ENCODE measurements at places on chromosomes 1 and 21. TPM values are rescaled to one million over a fixed set of nuclear protein-coding genes. Genes with fewer than 3 reads are reported as not detected.

- DNase-seq: no peak
Measured at GRCh38 chr1:43648876-43649477, 972 bp upstream of the KDM4A start.

DNA sequence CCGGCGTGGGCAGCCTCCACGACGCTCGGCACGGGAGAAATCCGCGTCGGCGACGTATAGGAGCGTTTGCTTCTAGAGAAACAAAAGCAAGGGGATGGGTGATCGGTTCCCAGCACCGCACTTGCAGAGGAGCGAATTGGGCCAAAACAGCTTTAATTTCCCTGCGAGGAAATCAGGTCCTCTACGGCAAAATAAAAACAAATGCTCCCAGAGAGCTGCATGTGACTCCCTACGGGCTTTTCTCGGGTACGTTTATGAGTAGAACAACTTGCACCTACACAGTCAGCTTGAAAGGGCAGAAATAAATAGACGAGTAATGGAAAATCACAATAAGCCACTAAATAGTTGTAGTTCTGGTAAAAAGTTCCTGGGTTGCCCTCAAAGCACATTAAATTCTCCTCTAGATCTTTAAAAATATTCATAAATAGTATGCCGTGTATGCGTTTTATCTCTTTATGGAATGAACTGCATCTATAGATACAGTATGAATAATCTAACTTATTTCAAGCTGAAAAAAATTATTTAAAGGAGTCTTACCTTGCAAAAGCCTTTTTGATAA, 1.2 kb downstream of the NHLH2 start:
- no peak for DNase-seq

GRCh38 chr21:45935628-45936027, 45.9 kb upstream of the COL6A1 start:
- DNase-seq: no peak

The RGS4 gene
- polyA plus RNA-seq: 13.6 TPM

GRCh38 chr21:41776778-41777177, 9.9 kb upstream of the RIPK4 start:
- DNase-seq: no peak

DNA sequence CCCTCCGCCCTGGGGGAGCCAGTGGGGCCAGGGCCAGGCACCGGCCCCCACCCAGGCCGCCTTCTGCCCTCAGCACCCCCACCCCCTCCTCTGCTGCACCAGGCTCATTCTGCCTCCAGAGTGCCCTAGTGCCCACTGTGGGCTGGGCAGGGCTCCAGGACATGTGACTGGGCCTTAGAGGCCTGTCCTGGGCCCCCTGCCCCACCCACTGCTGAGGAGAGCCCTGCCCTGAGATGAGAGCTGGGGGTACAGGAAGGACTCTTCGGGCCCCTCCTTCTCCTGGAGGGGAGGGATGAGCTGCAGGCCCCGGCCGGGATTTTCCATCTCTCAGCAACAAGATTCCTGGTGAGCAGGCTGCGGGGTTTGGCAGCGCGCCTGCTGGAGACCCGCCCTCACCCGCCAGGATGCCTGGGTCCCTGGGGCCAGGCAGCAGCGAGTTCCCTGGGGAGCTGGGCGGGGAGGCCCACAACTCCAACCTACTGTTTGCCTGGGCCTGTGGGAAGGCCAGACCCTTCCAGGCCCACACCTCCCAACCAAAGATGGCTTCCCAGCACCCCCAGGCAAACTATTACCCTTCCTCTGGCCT, 14.0 kb downstream of the AHDC1 start:
- DNase-seq: no peak

The ZMPSTE24 gene
- 57.6 TPM for polyA plus RNA-seq

The BMP8A gene
- polyA plus RNA-seq: 0.34 TPM
